Gastrocnemius medialis (tissue), 4 donors: ENCODE measurements at places on chromosomes 5 and 9. TPM values are rescaled to one million over a fixed set of nuclear protein-coding genes. Genes with fewer than 3 reads are reported as not detected.

DNA sequence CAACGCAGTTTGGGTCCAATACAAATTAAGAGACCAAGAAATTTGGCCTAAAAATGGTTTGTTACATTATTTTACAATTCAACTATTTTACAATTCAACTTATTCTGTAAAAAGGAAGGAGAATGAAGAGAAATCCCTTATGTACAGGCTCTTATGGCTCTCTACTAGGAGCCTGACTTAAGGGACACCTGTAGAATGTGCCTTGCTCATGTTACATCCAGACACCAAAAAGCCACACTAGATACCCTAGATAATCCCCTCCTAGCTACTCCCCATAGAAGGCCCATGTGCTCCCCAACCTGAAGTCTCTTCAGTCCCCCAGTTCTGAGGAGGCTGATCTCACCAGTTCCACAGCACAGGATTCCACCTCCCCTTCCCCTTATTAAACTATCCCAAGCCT lies 14.1 kb upstream of the NNT start:
- no peak overlapping the region for H3K27ac ChIP-seq
- H3K27me3 ChIP-seq, result no peaks in the 10 kb centered on the region
- H3K36me3 ChIP-seq, result no peaks in the 10 kb centered on the region
- peaks cover 18% of the 10 kb centered on the region for H3K4me1 ChIP-seq

- no peaks in the 10 kb centered on the region for H3K4me1 ChIP-seq
- no peak overlapping the region for H3K27ac ChIP-seq
- peak; percentile 38 for DNase-seq
- H3K27me3 ChIP-seq, result peaks cover 8% of the 10 kb centered on the region
- no peak overlapping the region for H3K4me3 ChIP-seq
Observed at GRCh38 chr5:14574891-14575508, 6.6 kb upstream of the OTULINL start.

DNA sequence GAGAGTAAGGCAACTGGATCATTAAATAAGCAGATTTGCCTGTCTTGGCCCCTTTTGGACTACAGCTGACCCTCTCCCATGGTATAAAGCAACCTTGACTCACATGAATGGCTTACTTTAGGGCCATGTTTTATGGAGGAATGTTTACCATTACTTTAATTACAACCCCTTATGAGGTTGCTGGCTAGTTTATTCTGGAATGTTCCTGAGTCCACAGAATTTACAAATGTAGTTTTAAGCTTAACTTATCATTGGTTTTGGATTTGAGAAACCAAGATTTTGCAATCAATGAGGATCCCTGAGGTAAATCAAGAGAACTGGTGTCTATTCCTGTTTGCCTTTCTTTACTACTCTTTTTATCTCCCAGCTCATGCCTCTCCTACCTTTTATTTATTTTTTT lies 15.7 kb downstream of the SLC28A3 start:
- no peak for DNase-seq
- H3K4me1 ChIP-seq, result no peaks in the 10 kb centered on the region
- no peaks in the 10 kb centered on the region for H3K36me3 ChIP-seq
- no peak overlapping the region for H3K27ac ChIP-seq

GRCh38 chr5:76372323-76373054 lies 30.6 kb upstream of the IQGAP2 start:
- no peak overlapping the region for H3K4me3 ChIP-seq
- no peaks in the 10 kb centered on the region for H3K4me1 ChIP-seq
- DNase-seq, result no peak
- H3K27me3 ChIP-seq, result no peaks in the 10 kb centered on the region

- H3K27me3 ChIP-seq, result no peaks in the 10 kb centered on the region
- H3K4me1 ChIP-seq, result no peaks in the 10 kb centered on the region
- no peak overlapping the region for H3K4me3 ChIP-seq
- no peak overlapping the region for H3K27ac ChIP-seq
Observed at GRCh38 chr5:89930591-89931392, 478.8 kb downstream of the CETN3 start.

DNA sequence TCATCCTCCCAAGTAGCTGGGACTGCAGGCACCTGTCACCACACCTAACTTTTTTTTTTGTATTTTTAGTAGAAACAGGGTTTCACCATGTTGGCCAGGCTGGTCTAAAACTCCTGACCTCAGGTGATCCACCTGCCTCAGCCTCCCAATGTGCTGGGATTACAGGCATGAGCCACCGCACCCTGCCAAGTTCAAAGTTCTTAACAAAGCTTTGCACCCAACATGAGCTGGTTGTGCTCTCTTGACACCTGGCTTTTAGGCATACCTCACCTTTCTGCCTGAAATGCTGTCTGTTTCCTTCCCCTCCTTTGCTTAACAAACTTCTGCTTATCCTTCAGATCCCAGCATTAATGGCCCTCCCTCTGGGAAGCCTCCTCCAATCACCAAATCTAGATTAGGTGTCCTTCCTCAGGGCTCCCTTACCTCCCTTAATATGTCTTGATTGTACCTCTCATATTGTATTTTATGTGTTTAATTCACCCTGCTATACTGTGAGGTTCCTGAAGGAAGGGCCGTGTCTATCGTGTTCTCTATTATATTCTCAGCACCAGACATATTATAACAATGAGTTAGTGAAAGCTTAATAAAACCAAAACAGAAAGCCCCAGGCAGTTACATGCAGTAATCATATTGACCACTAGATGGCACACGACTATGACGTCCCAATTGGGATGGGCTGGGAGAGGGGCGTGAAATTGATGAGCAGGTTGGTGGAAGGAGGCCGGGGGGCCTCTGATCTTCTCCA lies 62.9 kb upstream of the PPARGC1B start:
- H3K36me3 ChIP-seq, result no peaks in the 10 kb centered on the region
- no peak for DNase-seq
- H3K27me3 ChIP-seq, result no peaks in the 10 kb centered on the region
- no peak overlapping the region for H3K4me3 ChIP-seq
- peak overlapping the region; percentile 5 for H3K27ac ChIP-seq

DNA sequence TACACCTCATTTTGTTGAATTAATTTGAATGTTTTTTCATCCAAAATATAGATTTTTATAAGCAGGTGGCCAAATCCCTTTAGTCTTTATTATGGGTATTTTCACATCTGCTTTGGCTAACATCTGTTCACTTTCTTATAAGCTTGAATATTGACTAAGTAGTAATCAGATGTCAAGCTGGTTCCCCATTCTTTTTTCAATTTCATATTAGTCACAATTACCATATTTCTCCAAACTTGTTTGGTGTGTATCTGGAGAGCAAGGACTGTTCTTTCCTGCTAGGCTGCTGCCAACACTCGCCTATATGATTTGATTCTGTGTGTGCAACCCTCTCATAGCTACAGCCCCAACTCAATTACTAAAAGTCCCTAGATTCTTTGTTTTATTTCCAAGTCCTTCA lies 608.5 kb downstream of the PSAT1 start:
- no peaks in the 10 kb centered on the region for H3K36me3 ChIP-seq
- no peak overlapping the region for H3K4me3 ChIP-seq
- H3K27ac ChIP-seq, result no peak overlapping the region

DNA sequence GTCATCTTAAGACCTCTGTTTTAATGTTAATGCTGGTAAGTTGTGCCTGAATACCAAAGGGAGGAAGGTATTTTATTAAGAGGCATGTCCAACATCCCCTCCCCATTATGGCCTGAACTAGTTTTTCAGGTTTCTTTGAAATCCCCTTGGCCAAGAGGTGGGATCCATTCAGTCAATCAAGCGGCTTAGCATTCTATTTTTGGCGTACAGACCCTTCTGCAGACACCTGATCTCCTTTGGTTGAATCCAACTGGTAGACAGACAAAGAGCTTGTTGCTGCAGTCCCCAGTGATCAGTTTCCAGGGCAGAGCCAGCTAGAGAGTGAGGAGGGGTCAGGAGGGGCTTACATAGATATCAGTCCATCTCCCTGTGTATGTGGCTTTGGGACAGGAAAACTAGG lies 7.9 kb upstream of the KCNMB1 start:
- no peak for DNase-seq
- H3K27me3 ChIP-seq, result no peaks in the 10 kb centered on the region
- H3K27ac ChIP-seq, result no peak overlapping the region
- H3K4me1 ChIP-seq, result no peaks in the 10 kb centered on the region
- no peak overlapping the region for H3K4me3 ChIP-seq

DNA sequence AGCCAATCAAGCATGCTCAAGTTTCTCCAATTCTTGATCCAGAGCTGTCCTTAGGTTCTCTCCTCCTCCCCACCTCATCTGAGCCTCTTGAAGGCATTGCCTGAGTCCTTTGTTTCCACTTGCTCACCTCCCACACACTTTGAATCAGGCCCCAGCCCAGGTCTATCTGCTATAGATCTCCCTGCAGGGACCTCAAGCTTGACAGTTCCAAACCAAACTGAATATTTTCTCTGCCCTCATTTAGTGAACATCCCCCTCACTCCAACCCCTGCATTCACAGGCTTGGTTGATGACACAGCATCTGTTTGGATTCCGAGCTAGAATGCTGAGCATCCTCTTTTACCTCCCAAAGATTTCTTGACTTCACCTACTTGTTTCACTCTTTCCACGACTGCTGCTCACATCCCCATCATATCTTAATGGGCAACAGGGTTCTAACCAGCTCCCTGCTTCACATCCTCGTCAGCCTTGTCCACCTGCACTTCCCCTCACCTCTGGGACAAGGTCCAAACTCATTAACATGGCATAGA lies 474.5 kb downstream of the ZSWIM6 start:
- no peaks in the 10 kb centered on the region for H3K27me3 ChIP-seq
- no peaks in the 10 kb centered on the region for H3K4me1 ChIP-seq
- DNase-seq, result no peak
- H3K4me3 ChIP-seq, result no peak overlapping the region
- H3K27ac ChIP-seq, result no peak overlapping the region

Gene LCN9
- not detected for total RNA-seq

DNA sequence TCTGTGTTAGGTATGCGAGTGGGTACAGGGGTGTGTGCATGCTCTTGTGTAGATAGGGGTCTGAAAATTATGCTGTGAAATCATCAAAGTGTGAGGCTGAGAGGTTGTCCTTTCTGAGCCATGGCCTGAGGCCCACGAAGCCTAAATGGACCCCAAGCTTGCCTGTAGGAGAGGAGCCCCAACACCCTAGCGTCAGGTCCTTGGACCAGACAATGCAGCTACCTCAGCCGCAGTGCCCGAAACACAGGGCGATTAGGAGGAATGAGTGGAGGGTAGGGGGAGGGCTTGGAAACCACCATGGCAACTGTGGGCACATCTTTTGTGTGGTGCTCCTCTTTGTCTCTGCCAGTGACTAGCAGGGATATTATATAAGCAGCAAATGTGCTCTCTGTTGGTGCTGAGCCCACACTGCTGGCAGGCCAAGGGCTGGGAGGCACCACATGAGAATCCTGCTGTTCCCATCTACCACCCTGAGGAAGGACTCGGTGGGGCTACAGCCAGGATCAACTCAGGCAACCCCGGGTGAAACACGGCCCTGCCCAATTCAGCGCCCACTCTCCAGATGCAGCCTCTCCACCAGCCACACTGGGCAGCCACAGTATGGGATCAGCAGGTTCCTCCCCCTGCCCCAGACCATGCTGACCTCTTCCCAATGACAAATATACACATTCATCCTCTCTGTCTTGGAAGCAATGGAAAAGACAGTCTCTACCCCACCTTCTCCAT lies 84.6 kb upstream of the FSTL4 start:
- H3K4me1 ChIP-seq, result no peaks in the 10 kb centered on the region
- H3K36me3 ChIP-seq, result no peaks in the 10 kb centered on the region
- H3K4me3 ChIP-seq, result no peak overlapping the region
- H3K27me3 ChIP-seq, result no peaks in the 10 kb centered on the region

GRCh38 chr9:127612939-127613582 lies 984 bp downstream of the STXBP1 start:
- H3K27ac ChIP-seq, result peak overlapping the region; percentile 89
- peak overlapping the region; percentile 62 for H3K4me3 ChIP-seq
- peaks cover 21% of the 10 kb centered on the region for H3K4me1 ChIP-seq
- no peaks in the 10 kb centered on the region for H3K36me3 ChIP-seq

DNA sequence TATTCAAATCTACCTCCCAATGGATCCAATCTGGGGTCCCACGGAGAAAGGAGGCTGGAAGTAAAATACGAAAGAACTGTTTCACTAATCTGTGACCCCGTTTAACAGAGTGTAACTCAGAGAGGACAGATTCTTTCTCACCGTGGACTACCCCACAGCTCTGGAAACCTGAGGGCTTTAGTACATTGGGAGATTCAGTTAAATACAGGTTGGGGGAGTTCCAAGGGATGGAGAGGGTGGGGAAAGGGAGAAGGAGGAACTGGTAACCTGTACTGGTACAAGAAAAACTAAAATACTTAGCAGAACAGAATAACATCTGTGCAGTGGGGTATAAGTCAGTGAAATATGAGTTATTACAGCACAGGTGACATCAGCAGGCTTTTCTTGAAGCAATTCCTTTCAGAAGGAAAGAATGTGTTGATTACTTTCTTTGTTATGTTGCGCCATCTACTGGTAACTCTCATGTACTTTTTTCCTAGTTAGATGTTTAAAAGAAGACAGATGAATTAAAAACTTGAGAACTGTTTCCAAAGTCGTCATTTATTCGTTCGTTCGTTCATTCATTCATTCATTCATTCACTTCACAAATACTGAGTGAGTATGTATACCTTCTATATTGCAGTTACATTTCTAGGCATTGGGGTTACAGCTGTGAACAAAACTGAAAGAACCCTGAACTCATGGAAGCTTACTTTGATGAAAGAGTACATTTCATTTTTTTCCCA lies 30.0 kb upstream of the STOM start:
- DNase-seq, result no peak
- H3K4me3 ChIP-seq, result no peak overlapping the region
- no peaks in the 10 kb centered on the region for H3K36me3 ChIP-seq
- H3K4me1 ChIP-seq, result no peaks in the 10 kb centered on the region
- no peak overlapping the region for H3K27ac ChIP-seq

DNA sequence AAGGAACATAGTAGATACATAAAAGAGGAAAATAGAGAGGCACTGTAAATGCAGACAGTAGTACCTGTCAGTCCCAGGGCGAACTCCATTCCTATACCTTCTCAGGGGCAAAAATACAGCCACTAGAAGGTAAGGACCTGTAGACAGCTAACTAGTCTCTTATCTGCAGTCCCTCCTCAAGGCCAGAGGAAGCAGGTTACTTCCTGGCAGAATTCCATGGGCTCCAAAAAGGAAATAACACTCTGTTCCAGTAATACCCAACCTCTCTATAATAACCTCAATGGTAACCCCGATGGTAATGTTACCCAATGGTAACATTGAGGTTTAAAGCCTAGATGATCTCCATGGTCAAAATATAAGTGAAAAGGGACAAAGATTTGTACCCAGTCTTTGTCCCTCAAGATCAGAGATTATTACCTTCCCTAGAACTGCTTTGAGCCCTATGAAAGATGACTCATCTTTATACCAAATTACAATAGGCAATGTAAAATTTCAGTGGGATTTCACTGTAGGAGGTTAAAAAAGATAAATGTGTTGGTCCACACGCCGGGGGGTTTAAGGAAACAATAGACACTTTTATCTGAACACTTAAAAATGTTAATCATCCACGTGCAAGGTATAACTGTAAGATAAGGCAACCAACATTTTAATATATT lies 113.0 kb downstream of the DENND1A start:
- H3K4me3 ChIP-seq, result no peak overlapping the region
- H3K27ac ChIP-seq, result no peak overlapping the region
- no peak for DNase-seq
- no peaks in the 10 kb centered on the region for H3K36me3 ChIP-seq
- no peaks in the 10 kb centered on the region for H3K27me3 ChIP-seq
